ENCODE measurements at places on chromosomes 2 and 18.

- no peak for DNase-seq
These were observed 1.8 kb downstream of the BOK start for GRCh38 chr2:241560162-241560882.

- no peak for DNase-seq
These were observed 11.9 kb downstream of the ADNP2 start for GRCh38 chr18:80120932-80121331.

GRCh38 chr2:101704816-101705578 lies 7.5 kb downstream of the MAP4K4 start:
- DNase-seq, result no peak

GRCh38 chr2:138722316-138722715 lies 57.9 kb downstream of the NXPH2 start:
- no peak for DNase-seq

All from activated CD4-positive, alpha-beta T cell treated with anti-CD3 and anti-CD28 coated beads, Interleukin-2, amount 50 U/mL, for 24 hours (primary cell).